ENCODE measurements at places on chromosomes 2 and 18.
A peak's percentile ranks its signal among the peaks of the same experiment; 100 is the strongest.

GRCh38 chr2:24262421-24262970 is 87.6 kb downstream of the FAM228A start:
- DNase-seq = peak; percentile 61

DNA sequence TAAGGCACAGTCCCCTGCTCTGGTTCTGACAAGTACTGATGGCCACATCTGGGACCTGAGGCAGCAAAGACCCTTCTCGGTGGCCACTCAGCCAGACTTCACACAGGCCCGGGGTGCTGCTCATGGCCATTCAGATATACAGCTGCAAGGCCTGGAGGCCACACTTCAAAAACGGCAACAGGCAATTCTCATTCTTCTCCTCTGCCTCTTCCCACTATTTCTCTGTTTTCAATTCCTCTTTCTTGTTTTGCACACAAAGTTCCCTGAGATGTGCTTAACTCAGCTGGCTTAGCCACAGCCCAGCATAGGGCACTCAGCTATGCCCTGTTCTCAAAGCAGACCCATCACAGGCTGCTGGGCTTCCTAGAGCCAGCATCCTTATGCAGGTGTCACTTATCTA is 29.9 kb downstream of the PTPN18 start:
- no peak for DNase-seq

DNA sequence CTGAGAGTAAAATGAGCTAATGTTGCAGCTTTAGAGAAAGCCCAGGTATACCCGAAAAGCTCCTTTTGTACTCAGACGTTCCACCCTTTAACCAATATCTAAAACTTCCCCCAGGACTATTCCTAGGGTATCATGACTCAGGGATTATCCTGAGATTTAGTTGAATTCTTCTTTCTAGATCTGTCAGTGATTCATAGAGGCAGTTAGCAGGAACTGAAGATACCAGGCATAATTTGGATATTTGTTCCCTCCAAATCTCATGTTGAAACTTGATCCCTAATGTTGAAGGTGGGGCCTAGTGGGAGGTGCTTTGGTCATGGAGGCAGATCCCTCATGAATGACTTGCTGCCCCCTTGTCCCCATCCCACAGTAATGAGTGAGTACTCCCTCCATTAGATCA is 161.2 kb upstream of the LRP1B start:
- no peak for DNase-seq

DNA sequence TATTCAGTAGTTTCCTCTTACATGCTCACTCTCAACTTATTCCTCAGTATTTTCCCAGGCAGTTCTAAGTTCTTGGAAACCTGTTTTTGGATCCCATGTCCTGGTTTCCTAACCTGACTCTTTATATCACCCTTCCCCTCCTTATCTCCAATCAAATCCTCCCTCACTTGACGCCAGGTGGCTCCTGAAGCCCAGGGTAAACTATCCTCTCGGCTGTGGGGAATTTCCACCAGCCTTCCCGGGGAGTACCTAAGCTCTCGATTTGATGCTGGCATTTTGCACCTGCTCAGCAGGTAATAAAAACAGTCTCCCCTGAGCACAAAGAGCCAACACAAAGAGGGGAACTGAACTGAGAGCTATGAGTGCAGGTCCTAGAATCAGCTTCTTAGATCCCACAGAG is 538.0 kb downstream of the SLC4A3 start:
- no peak for DNase-seq

DNA sequence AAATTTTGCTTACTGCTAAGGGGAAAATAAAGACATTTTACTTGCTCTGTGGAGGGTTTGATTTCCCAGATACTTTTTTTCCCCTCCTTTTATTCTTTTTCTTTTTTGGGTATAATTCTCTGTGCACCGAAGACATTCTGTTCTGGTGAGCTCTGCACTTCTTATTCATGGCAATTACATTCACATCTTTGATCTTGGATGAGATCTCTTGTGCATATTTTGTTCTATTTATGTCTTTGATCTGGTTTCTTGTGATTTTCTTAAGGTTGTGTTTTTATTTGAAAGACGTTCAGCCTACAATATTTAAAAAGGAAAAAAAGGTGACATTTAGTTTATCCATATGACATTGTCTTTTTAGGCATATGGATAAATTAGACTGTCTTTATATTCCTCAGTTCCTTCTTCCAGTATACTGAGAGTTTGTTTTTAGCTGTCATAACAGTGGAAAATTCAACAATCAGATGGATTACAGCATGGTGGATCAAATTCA is 33.7 kb upstream of the EPHA4 start:
- no peak for DNase-seq
